Activated CD4-positive, alpha-beta T cell treated with anti-CD3 and anti-CD28 coated beads for 36 hours (primary cell): ENCODE measurements at places on chromosomes 16 and 17. TPM values are rescaled to one million over a fixed set of nuclear protein-coding genes. Genes with fewer than 3 reads are reported as not detected.

- no peak for DNase-seq
Observed at GRCh38 chr16:56961851-56962281, at the start of gene CETP. TSS of gene CETP (plus strand) at chr16:56961950. CDS start at chr16:56961980, 30 bp downstream.

The ALOX15B gene
- 0.18 TPM for total RNA-seq

DNA sequence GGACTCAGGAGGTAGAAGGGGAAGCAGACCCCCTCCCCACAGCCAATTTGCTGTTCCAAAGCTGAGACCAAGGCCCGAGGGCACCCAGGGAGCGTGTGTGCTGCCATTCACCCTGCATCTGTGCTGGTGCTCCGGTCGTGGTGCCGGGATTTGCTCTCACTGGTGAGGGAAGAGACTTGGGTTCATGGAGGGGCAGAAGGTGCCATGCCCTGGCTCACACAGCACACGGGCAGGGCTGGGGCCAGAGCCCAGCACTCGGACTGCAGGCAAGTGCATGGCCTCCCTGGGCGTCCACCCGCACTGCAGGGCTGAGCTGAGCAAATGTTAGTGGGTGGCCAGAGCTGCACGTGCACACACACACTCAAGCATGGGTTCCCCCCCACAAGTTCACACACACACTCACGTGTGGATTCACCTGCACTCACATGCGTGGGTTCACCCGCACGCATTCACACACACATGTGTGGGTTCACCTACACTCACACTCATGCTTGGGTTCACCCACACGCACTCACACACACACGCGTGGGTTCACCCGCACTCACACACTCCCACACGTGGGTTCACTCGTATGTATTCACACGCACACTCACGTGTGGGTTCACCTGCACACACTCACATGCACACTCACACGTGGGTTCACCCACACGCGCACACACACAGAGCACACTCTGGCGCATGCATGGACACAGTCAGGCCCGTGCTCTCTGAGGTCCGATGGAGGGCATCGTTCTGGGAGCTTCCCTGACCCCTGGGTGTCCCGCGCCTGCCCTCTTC lies 57.0 kb upstream of the CBFA2T3 start:
- DNase-seq = no peak

GRCh38 chr16:74210245-74210644 lies 86.4 kb upstream of the PSMD7 start:
- DNase-seq = no peak

DNA sequence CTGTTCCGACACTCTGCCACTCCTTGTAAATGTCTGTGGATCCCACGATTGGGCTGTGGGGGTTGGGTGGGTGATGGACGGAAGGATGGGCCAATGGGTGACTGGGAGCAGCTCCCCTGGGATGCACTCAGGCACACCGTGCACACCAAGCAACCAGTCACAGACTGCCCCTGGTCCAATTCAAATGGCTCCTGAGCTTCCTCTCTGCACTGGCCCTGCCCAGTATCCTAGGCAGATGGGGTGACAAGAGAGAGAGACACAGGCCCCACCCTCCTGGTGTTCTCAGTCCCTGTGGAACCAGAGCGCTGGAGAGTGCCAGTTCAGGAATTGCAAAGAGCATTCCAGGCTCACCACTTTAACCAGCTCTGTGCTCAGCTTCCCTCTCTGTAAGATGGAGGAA lies 32.8 kb downstream of the BEAN1 start:
- no peak for DNase-seq

GRCh38 chr17:28675980-28676379 lies 14.0 kb downstream of the SUPT6H start:
- DNase-seq = peak; percentile 22

DNA sequence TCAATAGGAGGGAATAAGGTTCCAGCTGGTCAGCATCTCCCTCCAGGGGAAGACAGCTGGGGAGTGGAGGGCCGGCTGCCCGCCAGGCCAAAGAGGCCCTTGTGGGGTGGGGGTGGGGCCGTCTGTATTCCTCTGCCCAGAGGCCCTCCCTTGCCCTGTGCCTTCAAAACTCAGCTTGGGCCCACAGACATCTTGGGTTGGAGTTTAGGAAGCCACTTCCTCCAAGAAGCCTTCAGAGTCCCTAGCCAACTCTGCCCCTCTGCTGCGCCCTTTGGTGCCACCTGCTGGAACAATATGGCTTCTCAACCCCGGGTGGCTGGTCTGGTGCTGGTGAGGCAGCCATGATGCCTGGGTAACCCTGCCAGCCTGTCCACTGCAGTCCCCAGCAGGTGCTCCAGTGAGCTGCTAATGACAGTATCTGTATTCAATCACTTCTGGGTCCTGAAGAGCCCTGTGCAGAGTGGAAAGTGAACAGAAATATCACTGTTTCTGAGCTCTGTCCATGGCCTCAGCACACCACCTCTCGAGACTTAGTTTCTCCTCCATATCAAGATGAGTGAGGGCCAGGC lies 16.7 kb downstream of the HSD11B2 start:
- peak; percentile 89 for DNase-seq

- no peak for DNase-seq
Observed at GRCh38 chr17:14078027-14078426, 8.7 kb downstream of the COX10 start.

DNA sequence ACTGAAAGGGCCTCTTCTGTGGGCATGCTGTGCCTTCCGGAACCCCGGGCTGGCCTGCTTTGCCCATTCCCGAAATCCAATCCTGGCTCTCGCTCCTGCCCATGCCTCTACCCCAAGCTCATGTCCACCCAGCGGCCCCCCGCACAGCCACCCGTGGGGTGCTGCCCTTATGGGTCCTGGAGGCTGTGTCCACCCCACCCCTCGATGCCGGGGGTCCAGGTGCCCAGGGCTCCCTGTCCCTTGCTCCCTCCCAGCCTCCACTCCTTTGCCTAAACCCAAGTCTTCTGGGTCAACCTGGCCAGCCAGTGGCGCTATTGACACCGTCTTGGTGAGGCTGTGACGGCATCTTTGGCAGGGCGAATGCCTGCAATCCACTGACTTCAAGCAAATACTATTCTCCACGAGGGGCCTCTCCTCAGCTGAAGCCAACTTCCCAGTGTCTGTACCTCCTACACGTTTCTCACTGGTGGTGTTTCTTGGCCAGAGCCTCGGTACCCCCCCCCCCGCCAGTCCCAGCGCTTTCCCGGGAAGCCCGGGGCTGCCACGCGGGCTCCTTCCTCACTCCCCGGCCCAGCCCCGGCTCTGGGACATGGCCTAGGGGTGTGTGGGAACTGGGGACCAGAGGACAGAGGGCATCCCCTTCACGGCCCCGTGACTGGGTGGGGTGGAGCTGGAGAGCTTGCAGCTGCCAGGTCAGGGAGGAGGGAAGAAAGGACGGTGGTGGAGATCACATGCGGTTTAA lies 12.2 kb upstream of the DUS1L start:
- no peak for DNase-seq

DNA sequence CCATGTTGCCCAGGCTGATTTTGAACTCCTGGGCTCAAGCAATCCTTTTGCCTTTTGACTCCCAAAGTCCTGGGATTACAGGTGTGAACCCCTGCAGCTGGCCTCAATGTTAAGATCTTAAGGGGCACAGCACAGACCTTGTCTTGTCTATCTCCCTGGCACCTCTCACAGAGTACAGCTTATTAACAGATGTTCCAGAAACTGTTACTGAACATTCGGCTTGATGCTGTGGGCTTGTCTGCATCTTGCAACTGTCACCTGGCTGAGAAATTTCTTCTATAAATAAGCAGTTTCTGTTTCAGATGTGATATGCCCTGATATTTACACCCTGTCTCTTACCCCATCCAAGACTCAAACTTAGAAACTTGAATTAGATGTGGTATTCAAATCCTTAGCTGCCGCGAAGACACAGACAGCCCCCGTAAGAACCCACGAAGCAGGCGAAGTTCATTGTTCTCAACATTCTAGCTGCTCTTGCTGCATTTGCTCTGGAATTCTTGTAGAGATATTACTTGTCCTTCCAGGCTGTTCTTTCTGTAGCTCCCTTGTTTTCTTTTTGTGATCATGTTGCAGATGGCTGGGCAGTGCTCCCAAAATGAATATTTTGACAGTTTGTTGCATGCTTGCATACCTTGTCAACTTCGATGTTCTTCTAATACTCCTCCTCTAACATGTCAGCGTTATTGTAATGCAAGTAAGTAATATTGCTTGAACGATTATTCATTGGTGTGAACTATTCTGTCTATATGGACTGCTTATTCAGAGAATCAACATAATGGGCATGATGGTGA lies at the start of gene TNFRSF17:
TNFRSF17 (plus strand) TSS at position 450 of the 791 bp plus-strand sequence; CDS start at position 565, 115 bp downstream.
- no peak for DNase-seq

DNA sequence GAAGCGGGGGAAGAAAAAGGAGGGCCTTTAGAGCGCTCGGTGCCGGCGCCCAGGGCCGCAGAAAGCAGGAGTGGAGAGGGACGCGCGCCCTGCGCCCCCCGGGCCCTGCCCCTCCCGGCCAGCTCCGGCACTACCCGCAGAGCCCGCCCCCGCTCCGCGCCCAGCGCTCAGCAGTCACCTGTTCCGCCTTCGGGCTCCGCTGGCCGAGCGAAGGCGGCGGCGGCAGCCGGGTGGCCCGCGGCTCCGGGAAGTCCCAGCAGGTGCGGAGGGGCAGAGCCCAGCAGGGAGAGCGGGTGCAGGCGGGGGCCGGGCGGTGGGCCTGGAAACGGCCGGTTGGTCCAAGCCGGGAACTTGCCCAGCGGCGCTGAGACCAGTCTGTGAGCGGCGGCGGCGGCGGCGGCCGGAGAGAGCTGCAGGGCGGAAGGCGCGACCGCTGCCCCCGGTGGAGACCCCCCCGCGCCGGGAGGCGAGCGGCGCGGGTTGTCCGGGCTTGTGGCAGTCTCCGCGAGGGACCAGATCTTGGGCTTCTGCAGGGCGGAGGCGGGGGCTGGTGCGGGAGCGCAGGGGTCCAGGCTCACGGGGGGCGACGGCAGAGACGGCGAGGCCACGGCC lies 2.2 kb downstream of the IRX3 start:
- peak; percentile 18 for DNase-seq
